ENCODE measurements at places on chromosomes 2 and 18.

GRCh38 chr2:170582313-170582712 is 132.8 kb upstream of the SP5 start:
- peak; percentile 3 for DNase-seq

GRCh38 chr2:109486711-109487535 is 126.8 kb downstream of the SEPTIN10 start:
- no peak for DNase-seq

DNA sequence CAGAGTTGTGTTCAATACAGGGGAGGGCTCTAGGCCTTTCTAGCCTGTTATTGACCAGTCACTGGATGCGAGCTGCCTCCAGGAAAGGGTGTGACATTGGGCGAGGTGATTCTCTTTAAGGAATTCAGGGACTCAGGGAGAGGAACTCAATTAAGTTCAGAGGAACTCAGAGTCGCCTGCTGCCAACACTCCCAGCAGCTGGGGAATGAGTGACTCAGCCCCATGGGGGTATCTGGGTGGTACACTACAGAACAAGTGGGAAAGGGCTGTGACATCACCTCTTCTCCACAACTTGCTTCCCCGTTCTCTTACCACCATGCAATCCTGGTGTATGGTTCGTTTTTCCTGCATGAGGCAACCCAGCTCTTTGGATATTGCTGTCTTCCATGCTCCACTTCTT is 50.4 kb upstream of the CYRIA start:
- DNase-seq, result peak; percentile 91

DNA sequence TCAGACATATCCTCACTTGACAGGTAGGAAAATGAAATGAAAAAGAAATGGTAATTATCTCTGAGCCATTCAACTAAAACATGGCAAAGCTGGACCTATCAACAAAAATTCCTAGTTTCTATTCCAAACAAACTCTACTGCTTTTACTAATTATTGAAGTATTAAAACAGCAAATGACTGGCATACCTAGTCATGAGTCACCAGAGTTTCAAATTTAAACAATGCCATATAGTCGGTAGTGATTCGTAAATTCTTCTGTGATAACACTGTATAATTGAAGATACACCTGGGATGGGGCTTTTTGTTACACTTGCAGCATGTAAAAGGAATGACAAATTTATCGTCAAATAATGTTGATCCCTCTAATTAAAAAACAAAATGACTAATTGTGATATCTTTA is 153.1 kb upstream of the THUMPD2 start:
- DNase-seq, result no peak

- no peak for DNase-seq
Measured at GRCh38 chr2:211055438-211055837, 499.0 kb downstream of the CPS1 start.

GRCh38 chr2:201130524-201131186 is 14.7 kb downstream of the CFLAR start:
- DNase-seq, result peak; percentile 68

DNA sequence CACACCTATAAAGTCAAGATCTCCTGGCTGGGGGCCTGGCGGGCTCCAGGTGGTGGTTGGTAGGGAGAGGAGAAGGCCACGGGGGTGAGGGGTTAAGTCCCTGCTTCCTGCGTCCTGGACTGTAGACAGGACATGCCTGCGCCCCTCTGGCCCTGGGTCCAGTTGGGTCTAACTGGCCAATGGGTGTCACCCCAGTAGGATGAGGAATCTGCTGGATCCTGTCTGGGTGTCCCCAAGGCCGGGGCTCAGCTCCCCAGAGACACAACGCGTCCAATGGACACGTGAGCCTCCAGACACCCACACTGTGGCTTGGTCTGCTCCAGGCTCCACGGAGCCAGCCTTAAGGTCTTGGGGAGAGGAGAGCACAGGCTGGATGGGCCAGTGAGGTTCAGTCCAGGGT is 19.6 kb downstream of the AQP12A start:
- no peak for DNase-seq

DNA sequence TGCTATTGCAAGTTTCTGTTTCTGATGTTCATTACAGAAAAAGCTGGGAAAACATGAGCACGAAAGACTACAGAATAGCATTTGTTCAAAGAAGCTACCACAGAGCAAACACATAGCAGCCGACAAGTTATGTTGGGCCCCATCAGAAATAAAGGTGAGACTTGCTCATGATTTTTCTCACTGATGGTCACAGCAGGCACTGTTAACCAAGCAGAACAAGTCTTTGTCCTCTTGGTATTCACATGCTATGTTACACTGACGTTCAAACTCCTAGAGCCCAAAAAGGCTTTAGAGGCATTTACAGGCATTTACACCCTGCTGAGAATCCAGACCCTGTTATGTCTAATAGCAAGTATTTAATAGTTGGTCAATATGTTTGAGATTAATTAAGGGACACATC is 235.0 kb upstream of the HNMT start:
- no peak for DNase-seq

DNA sequence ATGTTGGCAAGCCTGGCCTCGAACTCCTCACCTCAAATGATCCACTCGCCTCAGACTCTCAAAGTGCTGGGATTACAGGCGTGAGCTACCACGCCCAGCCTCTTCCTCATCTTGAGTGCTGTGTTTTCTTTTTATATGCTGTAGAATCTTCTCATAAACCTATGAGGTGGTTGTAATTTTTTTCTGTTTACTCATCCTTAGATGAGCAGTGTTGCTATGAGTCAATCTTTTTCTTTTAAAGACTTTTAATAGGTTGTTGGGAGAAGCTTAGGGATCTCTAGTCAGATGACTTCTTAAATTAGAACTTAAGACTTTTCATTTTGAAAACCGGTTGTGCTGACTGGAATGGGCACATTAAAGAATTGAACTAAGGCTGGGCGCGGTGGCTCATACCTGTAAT is 8.7 kb upstream of the AAK1 start:
- DNase-seq, result no peak

DNA sequence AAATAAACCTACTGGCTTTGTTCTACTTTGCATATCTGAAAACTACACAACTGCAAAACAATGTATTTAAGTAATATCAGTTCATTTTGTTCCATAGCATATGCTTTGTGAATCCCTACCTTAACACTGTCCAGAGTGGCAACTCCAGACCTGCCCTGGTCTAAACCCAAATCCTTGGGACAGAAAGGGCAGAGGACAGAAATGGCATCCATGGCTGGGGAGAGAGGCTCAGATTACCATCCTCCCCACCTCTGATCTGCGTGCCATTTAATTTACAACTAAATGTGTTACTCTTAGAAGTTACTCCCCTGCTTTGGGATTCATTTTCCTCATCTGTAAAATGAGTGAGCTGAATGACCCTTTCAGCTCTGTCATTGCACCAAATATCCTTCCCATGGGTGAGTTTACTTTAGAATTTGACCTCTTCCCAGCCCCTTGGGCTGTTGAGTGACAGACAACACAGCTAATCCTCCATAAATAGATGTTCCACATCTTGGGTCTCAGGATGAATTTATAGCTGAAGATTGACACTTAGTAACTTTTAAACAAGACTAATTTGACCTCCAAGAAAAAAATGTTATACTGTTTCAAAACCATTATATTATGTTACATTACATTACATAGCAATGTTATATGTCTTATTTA is 20.1 kb upstream of the NEB start:
- no peak for DNase-seq
